NCI-H748 treated with DMSO at 0.1 percent for 48 hours (cell line): ENCODE measurements at places on chromosomes 1 and 21.
A peak's percentile ranks its signal among the peaks of the same experiment; 100 is the strongest.

DNA sequence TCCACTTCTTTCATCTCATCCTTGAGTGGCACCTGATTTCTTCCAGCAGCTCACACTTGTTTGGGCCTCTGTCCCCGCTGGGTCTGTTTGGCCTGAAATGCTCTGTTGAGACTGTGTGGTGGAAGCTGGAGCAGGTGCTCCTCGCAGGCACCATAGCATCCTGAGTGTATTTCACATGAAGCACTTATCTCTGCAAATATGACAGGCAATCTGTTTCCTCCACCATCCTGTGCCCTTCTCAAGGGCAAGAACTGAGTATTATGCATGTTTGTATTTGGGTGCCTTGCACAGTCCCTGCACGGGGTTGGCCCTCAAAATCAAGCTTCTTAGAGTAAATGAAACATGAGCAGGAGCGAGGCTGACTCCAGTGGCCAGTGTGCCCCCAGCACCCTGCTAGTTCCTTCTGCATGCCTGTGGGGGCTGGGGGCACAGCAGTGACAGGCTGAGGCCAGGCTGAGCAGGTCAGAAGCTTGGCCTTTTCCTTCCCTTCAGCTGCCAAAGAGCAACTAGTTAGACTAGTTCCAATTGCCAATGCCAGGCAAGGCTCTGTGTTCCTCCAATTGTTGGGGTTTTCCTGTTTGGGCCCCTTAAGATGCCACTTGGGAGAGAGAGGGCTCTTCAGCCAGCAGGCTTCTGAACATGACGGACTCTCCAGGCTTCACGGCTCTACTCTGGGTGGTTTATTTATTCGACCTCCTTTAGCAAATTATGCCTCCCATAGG, 129.6 kb upstream of the ATP1A1 start:
- DNase-seq: no peak

DNA sequence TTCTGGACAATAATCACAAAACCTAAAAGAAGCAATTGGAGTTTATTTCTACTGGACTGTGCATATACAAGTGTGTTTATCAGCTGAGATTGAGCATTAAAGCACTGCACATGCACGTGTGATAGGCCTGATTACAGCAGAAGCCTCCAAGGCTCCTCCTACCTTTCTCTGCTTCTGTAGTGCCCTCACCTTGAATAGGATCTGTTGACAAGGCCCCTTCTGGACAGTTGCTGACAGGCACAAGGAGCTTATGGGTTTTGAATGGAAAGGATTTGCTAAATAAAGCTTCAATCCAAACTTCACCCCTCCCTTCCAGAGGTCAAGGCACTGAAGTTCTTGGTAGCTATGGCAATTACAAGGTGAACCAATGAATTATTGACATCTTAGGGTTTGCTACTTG, 7.9 kb upstream of the SGIP1 start:
- DNase-seq: no peak

GRCh38 chr1:101064697-101065096, 39.1 kb upstream of the DPH5 start:
- no peak for DNase-seq

- peak; percentile 79 for DNase-seq
Measured at GRCh38 chr1:51973587-51974474, 16.7 kb downstream of the RAB3B start.

DNA sequence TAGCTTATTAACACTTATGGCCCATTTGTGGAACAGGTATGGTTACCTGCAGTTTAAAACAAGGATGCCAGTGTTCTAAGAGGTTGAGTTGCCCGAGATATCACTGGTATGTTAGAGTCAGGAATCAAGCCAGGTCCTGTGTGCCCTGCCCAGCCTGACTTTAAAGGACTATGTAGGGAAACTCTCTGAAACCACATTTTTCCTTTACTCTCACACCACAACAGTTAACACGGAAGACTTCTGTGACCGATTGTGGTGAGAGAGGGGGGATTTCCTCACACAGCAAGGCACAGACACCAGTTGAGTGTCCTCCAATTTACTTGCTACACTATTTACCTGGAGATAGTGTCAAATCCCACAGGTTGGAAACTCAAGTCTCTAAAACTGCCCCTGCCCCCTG, 47.8 kb downstream of the UCK2 start:
- DNase-seq: no peak

DNA sequence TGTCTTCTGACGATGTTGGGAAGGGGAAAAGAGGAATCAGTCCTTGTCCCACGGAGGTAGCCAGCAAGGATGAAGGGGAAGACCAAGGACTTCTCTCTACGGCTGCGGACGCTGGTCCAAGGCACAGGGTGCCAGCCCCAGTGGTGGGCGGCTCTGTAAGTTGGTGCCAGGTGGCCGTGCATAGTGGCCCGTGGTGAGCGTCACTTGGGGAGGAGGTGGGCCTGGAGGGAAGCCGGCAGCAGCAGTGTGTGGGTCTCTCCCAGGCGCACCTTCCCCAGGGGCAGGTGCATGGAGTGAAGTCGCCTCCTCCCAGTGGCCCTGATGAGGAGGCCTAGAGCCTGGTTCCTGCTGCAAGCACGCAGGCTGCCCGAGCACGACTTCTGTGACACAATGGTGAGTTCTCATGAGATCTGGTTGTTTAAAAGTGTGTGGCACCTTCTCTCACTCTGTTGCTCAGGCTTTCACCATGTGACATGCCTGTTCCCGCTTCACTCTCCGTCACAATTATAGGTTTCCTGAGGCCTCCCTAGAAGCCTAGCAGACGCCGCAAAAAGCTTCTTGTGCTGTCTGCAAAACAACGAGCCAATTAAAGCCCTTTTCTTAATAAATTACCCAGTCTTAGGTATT, 43.6 kb upstream of the TIAM1 start:
- no peak for DNase-seq

GRCh38 chr1:225890346-225891228, 1.6 kb upstream of the LEFTY1 start:
- DNase-seq: no peak
